ENCODE measurements at places on chromosomes 7 and 10.

- DNase-seq, result no peak
Measured at GRCh38 chr7:34177476-34177875, 272.1 kb downstream of the BMPER start.

- no peak for DNase-seq
Measured at GRCh38 chr7:138610671-138611170, 90.4 kb downstream of the SVOPL start.

GRCh38 chr10:62538606-62539005 is 164.4 kb downstream of the ZNF365 start:
- no peak for DNase-seq

GRCh38 chr7:35424869-35425495 is 171.1 kb upstream of the TBX20 start:
- DNase-seq, result peak; percentile 70

DNA sequence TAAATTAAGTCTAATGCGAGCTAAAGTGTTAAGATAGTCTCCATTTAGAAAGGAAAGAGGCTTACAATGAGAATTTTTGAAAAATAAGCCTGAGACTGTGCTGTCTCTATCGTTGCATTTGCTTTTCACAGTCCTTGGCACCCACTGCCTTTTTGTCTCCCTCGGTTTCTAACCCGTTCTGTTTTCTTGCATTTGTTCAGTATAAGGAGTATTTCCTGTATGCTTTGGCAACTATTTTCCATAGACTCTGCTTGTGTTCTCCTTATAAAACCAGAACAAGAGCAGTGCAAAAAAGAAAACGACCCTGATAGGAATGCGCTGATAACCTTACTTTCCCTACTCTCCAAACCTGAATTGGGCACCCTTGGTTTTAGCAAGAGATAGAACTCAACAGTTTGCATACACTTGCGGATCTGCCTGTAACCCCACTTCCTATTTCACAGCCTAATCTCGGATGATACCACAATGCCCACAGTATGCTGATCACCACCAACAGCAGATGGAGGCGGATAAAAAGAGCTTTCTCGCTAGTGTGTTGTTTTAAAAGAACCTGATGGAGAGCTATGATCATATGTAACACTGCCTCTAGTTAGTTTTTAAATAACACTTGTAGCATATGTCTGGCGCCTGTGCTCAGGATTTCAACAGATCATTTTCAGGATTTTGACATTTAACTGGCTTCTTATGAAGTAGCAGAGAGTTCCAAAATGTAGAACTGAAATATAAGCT is 1.6 kb upstream of the ARHGAP12 start:
- no peak for DNase-seq

GRCh38 chr7:81510122-81510521 is 259.7 kb downstream of the HGF start:
- DNase-seq, result no peak

GRCh38 chr7:118080947-118081346 is 103.0 kb upstream of the LSM8 start:
- no peak for DNase-seq

- no peak for DNase-seq
Measured at GRCh38 chr10:131726967-131727366, 173.8 kb upstream of the PPP2R2D start.

GRCh38 chr7:26551740-26552139 is 260.1 kb downstream of the SNX10 start:
- DNase-seq, result no peak

All from HuH-7.5 (cell line).